CD4-positive, alpha-beta T cell treated with Interleukin-6 at 100 ng/mL for 8 hours (primary cell): ENCODE measurements at places on chromosomes 3 and 15.
A peak's percentile ranks its signal among the peaks of the same experiment; 100 is the strongest.

GRCh38 chr3:48241796-48242455 is 1.0 kb downstream of the ZNF589 start:
- DNase-seq, result no peak

- DNase-seq, result no peak
These were observed 110.5 kb downstream of the PGPEP1L start for GRCh38 chr15:98896802-98897732.

DNA sequence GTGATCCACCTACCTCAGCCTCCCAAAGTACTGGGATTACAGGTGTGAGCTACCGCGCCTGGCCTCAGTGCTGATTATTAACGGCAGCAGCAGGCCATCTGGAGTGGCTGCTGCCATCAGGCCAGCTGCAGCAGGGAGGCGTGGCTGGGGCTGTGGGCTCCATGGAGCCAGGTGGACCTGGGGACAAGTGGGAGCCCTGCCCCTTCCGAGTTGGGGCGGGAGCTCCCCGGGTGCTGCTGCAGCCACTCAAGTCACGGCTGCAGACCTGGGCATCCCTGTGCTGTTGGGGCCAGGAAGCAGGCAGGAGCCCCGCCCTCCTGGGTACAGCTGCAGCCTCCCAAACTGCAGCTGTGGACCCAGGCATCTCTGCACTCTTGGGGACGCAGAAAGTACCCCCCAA is 23.9 kb downstream of the LRRC49 start:
- no peak for DNase-seq

- no peak for DNase-seq
These were observed 753 bp downstream of the INAFM2 start for GRCh38 chr15:40323953-40324937.

DNA sequence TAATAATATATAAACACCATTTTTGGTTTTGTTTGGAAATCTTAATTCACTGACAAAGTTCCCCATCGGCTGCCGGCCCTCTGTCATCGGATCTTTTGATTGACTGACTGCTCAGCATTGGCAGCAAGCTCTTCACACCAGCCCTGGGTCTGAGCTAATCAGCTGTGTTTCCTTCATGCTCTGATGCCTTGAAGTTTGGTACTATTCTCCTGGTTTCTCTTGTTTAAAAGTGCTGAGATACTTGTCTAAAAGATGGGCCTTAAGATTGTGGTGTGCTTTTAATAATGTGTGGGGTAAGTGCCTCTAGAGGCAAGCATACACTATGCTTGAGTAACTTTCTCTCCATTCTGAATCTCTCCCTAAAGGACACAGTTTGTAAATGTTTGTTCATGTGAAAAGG is 415.5 kb upstream of the TPRG1 start:
- no peak for DNase-seq

DNA sequence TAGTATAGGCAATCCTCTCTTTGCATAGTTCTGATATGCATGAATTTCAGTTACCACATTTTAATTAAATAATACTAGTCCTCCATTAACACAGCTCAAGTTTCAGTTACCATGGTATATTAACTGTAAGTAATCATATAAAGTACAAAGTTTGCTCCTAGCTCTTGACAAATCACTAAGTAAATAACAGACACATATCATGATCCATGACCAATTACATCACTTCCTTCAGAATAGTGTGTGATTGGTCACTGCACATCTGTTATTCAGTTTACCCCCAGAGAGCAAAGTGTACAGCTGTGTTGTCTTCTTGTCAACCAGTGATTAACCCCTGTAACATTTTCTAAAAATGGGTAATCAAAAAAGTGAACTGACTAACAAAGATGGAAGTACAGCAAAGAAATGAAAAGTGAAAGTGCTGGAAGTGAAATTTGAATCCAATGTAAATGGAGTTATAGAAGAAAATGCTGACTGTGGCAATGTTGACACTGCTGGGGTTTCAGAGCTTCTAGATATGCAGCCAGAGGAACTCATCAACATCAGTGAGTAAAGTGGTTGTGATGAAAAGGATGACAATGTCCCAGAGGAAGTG is 30.2 kb upstream of the LEKR1 start:
- DNase-seq, result no peak

GRCh38 chr3:114383875-114384557 is 90.2 kb downstream of the TIGIT start:
- DNase-seq, result peak; percentile 56

DNA sequence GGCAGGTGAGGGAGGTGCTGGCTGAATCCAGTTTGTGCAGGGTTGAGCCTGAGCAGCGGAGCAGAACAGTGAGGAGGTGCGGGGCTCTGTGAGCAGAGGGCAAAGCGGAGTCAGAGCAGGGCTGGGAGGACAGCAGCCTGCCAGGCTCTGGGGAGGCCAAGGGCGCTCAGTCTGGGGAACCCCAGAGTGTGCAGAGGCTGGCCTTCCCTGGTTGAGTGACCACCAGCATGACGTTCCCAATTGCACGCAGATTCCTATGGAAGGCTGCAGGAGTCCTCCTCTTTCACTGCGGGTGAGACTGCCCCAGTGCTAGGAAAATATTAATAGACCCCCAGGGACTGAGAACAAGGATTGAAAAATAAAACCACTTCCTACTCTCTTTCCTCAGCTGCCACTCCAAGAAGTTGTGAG is 13.2 kb downstream of the MRAS start:
- DNase-seq, result no peak

GRCh38 chr15:100043068-100043641 is 298.6 kb downstream of the ADAMTS17 start:
- no peak for DNase-seq

DNA sequence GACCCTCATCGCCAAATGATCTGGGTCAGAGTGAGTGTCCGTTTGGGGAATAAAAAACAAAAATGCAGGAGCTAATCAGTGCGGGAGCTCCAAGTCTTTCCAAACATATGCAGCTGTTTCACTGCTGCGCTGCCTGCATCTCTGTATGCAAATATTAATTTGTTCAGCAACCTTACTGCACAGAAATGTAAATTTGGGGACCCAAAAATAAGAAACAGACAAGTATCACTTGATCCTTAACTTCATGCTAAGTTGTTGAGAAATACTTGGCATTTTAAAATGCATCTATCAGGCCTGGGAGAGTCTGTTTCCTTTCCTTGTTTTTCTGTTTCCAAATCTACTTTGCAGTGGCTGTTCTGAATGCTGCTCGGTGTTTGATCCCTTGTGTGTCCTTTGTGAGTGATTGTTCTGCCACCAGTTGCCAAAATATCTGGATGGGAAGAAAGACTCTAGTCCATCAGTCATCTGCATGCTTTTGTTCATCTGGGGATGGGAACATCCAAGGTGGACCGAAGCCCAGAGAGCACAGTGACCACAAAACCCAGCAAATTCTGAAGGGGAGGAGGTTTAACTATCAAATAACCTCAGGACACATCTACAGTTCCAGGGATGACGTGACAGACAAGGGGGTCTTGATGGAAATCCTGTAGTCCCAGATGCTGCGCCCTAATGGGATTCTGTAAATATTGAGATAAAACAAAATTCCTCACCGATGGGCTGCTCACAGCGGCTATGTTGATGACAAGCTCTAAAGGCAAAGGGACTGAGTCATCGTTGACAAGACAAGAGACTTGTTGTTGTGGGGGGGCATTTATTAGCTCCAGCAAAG is 199.5 kb upstream of the WNT5A start:
- DNase-seq, result no peak
